ENCODE measurements at places on chromosomes 12 and 14.

- peak; percentile 56 for DNase-seq
These were observed 933.8 kb downstream of the TMEM121 start for GRCh38 chr14:106459971-106460730.

DNA sequence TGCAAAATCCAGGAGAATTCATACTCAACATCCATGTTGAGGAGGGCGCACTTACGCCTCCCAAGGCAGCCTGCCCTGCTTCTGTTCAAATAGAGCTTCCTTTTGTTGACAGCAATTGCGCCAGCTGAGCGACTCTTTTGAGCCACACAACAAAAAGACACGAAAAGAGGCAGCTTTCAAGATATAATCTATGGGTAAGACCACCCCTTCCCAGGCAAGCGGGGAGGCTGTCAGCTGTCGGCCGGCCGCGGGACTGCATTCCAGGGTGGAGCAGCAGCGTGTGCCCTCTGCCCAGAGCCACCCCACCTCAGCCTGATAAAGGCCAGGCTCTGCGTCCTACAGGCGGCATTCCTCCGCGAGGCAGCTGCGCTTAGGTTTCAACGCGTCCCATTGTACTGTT, 15.8 kb upstream of the STAB2 start:
- peak; percentile 89 for DNase-seq

- DNase-seq: no peak
These were observed 1.4 kb upstream of the FBXL14 start for GRCh38 chr12:1595690-1596347.

DNA sequence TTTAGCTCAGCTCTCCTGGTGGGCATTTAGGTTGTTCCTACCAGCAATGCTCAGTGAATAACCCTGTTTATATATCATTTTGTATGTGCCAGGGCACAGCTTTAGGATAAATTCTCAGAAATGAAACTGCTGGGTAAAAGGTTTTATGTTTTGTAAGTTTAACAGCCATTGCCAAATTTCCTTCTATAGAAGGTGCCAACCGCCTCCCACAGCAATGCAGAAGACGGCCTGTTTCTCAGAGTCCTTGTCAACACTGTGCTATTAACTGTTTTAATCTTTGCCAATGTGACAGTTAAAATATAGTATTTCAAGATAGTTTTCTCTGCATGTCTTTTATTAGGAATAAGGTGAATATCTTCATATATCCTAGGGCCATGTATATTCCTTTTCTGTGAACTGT, 65.0 kb downstream of the PPP1R13B start:
- no peak for DNase-seq

DNA sequence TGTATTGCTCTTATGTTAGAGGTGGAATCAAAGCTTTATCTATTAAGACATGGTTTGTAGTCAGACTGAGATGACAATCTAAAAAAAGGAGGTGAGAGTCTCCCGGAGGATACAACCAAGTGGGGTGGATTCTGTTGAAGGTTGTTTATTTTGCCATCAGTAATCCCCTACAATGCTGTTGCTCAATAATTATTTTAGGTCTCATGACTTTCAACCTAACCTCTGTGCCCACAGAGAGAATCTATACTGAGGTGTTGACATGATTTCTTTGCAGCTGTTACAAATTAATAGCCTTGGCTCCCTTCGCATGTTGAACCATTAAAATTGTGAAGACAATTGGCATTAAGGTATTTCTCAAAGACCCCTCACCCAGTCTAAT, 28.7 kb upstream of the FOS start:
- DNase-seq: no peak

GRCh38 chr12:71664411-71665089, 449 bp downstream of the THAP2 start:
- peak; percentile 86 for DNase-seq

DNA sequence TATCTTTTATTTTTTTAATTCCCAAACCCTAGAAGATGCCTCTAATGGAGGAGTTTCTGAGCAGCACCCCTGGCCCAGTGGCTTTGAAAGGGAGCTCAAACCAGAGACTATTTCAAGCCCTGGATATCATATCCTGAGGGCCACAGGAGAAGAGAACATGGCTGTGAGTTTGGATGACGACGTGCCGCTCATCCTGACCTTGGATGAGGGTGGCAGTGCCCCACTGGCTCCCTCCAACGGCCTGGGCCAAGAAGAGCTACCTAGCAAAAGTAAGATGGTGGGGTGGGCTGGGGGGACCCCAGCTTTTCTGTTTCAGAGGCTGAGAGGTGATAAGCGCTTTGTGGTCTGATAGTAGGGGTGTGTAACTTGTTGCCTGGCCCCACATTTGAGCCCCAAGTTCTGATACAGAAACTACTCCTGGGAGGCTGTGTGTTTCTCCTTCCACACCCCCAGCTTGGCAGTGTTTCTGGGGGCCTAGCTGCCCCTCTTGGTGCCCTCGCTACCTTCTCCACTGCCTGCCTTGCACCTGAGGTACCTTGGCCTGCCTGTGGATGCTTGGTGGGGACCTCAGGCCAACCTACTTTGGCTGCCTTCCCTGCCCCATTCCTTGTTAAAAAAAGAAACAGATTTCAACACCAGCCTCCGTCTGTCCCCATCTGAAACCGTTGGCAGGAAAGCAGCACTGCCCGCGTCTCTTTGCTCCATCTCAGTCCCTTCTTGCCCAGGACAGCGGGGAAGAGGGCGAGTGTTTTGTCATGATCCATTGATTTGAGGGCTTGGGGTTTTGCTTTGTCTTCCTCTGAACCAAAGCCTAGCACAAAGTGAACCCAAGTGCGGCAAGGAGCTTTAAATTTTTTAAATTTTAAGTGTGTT, 5.7 kb downstream of the TPCN1 start:
- DNase-seq: no peak

DNA sequence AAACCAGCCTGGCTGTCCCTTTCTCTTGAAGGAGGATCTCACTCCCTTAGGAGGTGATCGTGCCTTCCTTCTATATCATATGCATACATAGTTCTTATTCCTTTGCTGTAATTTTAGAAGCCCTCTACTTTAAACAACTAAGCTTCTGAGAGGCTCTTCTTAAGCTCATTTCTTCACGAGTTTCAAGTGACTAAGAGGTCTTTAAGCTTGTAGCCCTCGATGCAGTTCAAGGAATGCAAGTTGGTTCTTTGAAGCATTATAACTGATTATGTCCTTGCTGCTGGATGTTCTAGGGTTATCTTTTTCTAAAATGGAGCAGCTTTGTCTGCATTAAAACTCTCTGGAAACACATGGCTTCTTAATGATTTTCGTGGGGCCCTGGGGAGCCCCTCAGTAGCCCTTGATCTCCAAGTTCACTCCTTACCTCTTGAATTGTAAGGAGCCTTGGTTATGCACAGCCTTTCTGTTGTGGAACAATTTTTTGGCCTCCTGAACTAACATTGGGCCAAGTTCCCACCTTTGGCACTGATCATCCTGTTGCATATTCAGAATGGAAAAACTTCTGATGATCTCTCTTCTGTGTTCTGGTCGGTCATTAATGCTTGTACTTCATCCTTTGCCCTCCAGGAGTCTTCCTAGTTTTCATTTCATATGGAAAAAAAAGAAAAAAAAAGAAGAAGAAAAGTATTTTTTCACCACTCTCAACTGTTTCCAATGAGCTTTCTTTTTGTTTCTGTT, 12.6 kb downstream of the RASSF8 start:
- no peak for DNase-seq

DNA sequence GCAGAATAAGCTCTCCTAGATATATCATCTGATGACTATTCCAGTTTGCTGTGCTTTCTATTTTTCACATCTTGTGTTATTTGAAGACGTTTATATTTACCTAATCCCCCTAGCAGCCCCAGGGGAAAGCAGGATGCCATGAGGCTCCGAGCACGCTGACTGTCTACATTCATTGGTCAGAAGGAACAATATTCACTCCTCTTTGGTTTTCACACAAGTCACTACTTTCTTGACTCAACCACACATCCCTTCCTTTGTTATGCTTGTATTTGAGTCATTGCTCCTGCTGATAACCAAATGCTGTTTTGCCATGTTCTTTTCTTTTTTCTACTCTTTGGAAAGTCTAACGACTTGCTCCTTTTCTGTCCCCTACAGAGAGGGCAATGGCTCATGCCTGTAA, 86.5 kb upstream of the SLC38A2 start:
- DNase-seq: no peak

- peak; percentile 70 for DNase-seq
These were observed 49.4 kb downstream of the BICD1 start for GRCh38 chr12:32155961-32156529.

DNA sequence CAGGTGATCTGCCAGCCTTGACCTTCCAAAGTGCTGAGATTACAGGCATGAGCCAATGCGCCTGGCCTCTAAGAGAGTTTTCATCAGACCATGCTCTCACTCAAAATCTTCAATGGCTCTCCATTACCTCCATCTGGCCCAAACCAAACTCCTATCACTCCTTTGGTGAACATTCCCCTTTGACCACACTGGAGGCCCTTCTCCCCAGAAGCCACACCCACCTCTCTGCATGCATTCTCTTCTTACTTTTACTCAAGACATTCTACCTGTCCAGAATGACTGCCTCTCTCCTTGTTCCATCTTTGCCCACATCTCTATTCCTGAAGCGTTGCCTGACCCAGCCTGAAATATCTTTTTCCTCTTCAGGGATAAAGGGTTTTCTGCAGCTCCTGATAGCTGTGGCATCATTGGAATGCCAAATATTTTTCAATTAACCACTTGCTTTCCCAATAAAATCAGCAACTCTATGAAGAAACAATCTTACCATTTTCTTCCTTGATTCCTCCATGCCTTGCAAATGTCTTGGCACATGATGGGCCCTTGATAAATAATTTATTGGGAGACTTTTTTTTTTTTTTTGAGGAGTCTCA, 15.5 kb downstream of the PLEK2 start:
- DNase-seq: no peak

DNA sequence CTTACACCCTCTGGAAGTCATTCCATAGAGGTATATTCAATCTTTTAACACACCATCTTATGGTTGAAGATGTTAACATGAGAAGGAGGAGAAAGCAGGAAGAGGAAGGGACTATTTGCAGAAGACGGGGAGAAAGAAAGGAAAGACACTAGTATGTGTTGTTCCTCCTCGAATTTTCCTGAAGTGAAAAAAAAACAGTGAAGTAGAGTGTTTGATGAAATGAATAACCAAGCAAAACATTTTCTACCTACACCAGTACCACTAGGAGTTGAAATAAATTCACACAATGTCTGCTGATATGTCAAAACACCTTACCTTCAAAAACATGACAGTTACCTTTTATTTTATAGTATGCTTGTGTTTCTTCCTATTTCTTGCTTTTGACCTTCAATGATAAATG, 1.4 kb upstream of the CNOT2 start:
- DNase-seq: no peak
